ENCODE measurements at places on chromosomes 13 and 19. TPM values are rescaled to one million over a fixed set of nuclear protein-coding genes. Genes with fewer than 3 reads are reported as not detected.

Gene VSTM1
- total RNA-seq = not detected

Gene LAIR1
- not detected for total RNA-seq

Gene ACTMAP
- 0.35 TPM for total RNA-seq

Gene P2RY11
- total RNA-seq = 2.0 TPM

Gene ADAMTSL5
- 1.3 TPM for total RNA-seq

Gene OR7D4
- total RNA-seq = not detected

Gene ZNF100
- 0.94 TPM for total RNA-seq

Gene CEACAM4
- total RNA-seq = not detected

Gene CD70
- total RNA-seq = not detected

Gene LSR
- not detected for total RNA-seq

Gene RASIP1
- total RNA-seq = 0.59 TPM

Gene MBD3L2
- not detected for total RNA-seq

Gene DEDD2
- 16.6 TPM for total RNA-seq

Gene CRB3
- 0.08 TPM for total RNA-seq

Gene MTRF1
- total RNA-seq = 6.6 TPM

Gene PRR22
- 0.08 TPM for total RNA-seq

Gene TMEM238
- total RNA-seq = not detected

Gene NLRP11
- total RNA-seq = not detected

Gene KCTD15
- 28.8 TPM for total RNA-seq

Gene ZNF708
- 5.3 TPM for total RNA-seq

Gene CCNA1
- total RNA-seq = 26.2 TPM

Measured in smooth muscle cell of the coronary artery (primary cell).